ENCODE measurements at places on chromosomes 2 and 18.
A peak's percentile ranks its signal among the peaks of the same experiment; 100 is the strongest.

- no peak for DNase-seq
Observed at GRCh38 chr2:235460548-235461047, 33.2 kb upstream of the AGAP1 start.

DNA sequence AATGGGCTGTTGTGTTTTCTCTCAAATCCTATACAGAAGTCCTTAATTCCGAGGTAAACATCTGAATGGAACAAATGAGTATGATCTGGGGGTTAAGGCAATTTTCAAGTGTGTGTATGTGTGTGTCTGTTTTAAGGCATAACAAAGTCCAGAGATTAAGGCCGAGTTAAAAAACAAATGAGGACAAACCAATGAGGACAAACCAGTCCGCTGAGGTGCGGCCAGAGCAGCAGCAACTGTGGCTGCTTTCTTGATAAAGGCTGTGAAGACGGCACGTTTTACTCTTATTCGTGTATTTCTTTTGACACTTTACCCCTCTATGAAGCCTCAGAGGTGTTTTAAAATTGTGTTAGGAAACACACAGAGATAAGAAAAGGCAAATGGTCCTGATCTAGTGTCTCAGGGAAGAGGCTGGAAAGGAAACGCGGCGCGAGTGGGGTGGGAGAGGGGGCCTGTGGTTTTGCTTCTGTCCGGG is 495 bp upstream of the GULP1 start:
- no peak for DNase-seq

GRCh38 chr2:240926516-240927389 is 20.6 kb downstream of the CROCC2 start:
- peak; percentile 15 for DNase-seq

GRCh38 chr2:52810460-52810859 is 957.1 kb upstream of the CHAC2 start:
- DNase-seq: no peak

- no peak for DNase-seq
Observed at GRCh38 chr2:229780856-229781773, 66.8 kb upstream of the DNER start.

- DNase-seq: no peak
Observed at GRCh38 chr2:161414042-161415033, 1.8 kb upstream of the TBR1 start.

DNA sequence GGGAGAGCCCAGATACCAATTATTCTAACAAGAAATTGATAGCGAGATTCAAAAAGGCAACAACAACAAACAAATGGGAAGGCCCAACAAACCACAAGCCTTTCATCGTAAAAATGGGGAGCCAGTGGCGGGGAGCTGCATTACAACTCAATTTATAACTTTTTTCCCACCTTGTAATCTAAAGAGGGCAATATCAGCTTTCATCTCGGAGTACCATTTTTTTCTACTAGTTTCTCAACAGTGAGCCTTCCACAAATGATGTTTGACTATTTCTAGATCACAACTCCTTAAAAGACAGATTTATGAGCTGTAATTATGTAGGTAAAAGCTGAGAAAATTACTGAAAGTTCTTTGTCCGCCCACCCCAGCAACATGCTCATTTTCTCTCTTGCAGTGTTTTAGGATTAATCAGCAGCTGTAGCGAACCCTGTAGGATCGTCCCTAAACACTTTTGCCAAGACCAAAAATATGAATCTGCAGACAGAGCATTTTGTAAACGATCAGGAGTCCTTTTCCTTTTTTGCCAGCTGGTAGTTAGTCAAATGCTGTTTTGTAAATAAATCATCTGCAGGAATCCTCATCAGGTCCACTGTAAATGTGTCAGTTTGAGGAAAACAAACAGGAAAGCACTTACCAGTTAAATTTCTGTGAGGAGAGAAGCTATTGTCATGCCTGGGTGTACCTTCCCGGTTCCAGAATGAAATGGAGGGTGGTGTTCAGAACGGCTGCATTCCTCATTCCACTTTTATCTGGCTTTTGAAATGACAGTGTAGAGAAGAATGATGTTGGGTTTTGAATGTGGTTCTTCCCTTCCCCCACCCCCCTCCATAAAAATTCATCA is 53.2 kb downstream of the EEF1B2 start:
- no peak for DNase-seq

DNA sequence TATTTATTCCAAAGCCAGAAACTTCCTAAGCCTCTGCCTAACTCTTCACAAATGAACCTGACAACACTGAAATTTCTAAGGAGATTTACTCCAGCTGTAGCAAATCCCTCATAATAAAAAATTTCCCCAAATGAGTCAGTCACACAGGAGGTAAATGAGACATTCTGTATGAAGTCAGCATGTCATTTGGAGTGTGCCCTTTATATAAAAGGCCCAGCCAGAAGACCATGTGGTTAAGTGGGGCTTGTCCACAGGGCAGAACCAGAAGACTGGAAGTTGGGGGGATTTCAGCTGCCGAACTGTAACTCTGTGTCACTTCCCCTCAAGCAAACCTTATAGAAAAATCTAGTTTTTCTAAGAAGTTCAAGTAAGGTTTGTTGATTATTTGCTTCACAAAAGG is 30.2 kb downstream of the NRP2 start:
- DNase-seq: no peak

- DNase-seq: no peak
Observed at GRCh38 chr2:236250286-236250685, 13.9 kb downstream of the ASB18 start.

- DNase-seq: no peak
Observed at GRCh38 chr18:37383846-37384595, 181.6 kb downstream of the CELF4 start.

DNA sequence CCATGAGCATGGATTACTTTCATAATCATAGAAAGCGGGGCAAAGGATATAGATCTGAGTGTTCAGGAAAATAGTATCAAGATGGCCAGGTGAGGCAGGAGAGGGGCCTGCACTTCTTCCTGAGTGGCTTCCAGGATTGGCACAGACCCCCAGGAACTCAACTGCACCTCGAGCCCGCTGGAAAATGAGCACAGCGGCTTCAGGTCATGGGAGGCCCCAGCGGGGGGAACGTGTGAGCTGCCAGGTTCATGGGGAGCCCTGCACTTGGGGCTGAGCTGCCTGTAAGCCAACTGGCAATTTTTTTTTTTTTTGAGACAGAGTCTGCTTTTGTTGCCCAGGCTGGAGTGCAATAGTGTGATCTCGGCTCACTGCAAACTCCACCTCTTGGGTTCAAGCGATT is 81.5 kb upstream of the ODC1 start:
- no peak for DNase-seq

DNA sequence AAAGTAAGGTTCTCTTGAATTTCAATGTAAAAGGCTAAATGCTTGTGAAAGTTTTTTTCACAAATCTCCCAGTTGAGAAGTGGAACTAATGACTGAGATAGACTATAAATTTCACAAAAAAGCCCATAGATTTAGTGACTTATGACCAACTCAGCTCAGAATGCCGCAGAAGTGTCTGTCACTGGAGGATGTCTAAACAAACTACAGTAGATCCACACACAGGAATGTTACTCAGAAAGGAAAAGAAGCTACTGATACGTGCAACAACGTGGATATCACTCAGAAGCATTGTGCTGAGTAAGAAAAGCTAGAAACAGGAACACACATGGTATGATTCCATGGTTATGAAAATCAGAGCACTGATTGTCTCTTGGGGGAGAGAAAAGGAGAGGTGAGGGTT is 151.9 kb downstream of the DOCK10 start:
- DNase-seq: no peak

- no peak for DNase-seq
Observed at GRCh38 chr18:12034241-12035100, 53.2 kb downstream of the IMPA2 start.

DNA sequence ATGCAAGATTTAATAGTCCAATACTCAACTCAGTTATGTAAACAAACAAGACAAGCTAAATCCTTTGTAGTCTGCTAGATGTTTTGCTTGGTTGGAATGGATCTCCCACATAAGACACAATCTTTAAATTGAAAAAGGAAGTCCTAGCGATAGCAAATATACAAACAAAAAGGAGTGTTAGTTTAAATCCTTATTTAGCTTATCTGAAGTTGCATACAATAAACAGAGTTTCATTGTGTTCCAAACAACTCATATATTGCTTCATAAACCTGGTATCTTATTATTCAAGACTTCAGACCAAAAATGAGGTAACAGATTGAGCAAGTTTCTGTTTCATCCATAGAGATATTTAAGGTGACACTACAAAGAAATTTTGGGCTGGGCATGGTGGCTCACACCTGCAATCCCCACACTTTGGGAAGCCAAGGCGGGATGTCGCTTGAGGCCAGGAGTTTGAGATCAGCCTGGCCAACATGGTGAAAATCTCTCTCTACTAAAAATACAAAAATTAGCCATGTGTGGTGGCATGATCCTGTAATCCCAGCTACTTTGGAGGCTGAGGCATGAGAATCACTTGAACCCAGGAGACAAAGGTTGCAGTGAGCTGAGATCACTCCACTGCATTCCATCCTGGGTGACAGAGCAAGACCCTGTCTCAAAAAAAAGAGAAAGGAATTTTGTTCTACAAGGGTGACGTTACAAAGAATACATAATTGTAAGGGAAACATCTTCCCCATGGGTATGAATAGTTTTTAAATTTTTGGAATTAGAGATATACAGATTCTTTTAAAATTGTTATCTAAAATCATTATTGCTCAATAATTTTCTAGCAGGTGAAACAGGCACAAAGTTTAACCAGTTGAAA is 150.5 kb upstream of the L3MBTL4 start:
- DNase-seq: no peak

DNA sequence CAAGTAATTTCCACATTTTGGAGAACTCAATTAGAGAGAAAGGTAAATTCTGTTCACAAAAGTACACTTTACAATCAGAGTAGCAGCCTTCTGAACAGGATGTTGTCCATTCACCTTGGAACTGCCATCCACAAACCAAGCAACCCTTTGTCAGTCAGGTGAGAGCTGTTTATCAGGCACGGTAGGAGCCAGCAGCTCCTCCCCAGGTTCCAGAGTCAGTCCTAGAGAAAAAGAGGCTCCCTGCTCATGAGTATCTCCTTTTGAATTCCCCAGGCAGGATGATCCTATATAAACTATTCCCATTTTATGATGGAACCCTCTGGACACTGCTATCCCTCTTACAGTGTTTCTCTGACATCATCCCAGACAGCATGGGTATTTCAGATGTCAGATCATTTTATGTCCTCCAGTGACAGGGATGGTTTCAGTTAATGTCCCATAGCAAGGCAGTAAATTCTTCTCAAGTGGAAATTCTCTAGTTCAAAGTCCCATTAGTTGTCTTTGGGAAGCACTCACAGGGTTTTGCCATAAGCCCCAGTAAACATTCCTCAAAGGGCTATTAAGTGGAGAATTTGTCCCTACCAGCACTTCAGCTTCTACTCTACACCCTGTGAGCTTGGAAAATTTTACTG is 34.5 kb upstream of the CSRNP3 start:
- no peak for DNase-seq

- DNase-seq: no peak
Observed at GRCh38 chr18:23259701-23260681, 124.7 kb downstream of the CABLES1 start.

DNA sequence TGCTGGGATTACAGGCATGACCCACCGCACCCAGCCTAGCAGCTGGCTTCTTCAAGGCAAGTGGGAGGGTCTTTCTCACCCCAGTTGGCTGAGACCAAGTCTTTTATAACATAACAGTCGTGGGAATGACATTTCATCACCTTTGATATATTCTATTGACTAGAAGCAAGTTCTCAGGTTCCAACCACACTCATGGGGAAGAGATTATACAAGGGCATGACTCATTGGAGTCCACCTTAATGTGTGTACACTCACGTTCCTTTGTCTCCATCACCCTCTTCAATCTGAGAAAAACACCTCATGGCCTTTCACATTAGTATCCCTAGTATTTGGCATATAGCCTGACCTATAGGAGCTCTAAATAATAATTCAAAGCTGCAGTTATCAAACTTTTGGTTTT is 2.8 kb upstream of the BBS5 start:
- no peak for DNase-seq

DNA sequence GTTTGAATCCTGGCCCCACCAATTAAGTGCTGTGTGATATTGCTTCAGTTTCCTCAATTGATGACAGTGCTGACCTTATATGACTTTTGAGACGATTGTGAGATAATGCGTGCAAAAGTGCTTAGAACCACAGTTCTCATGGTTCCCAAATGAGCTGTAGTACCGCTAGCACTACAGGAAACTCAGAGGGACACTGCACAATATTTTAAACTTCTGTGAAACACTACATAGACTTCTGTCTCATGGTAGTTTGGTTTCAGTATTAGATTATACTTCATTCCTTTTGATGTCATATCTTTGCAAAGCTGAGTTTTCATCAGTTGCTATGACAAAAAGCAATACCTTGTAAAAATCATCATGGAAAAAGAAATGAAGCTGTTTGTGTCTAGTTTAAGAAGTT is 368.0 kb downstream of the PARD3B start:
- DNase-seq: no peak

GRCh38 chr2:136212426-136213378 is 94.8 kb upstream of the CXCR4 start:
- DNase-seq: peak; percentile 34

DNA sequence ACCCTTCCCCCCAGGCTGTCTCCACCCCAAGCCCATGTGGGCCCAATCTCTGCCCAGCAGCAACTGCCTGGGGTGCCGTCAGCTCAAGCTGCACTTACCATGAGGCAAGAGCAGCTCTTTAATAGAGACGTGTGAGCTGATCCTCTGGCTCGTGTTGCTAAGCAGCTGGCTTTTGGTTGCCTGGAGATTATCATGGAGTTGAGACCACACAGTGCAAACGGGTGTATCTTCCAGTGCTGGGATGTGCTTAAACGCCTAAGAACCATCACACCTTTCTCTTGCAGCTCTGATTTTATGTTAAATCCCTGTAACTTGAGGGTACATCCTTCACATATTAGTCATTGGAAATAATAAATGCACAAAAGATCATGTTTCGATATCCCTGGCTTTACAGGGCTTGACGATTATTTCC is 271.1 kb downstream of the PRKCE start:
- DNase-seq: no peak

DNA sequence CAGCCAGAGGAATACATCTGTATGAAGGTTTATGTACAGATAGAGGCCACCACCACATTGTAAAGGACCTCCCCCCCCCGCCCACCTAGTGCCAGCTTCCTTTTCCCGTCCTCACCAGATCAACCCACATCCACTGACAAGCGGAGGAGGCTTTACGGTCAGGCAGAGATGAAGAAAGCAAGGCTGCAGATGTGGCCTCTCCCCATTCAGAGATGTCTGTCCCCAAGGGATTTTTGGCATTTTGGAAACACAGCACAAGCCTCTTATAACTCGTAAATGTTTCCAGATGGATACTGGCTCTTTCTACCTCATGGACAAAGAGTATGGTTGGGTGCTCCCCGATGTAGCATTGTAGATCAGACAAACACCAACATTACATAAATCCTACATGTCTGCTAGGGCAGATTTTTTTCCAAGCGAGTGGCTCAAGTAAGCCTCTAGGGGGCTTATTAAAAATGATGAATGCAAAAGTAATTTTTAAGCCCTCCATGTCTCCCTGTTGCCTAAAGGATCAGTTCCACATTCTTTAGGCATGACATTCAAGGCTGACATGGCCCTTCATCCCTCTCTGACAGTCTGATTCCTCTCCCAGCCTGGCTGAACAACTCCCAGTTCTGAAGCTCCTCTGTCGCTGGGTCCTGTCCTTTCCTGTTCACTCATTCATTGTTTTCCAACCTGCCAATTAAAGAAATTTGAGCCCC is 11.7 kb downstream of the VIT start:
- no peak for DNase-seq
